ENCODE measurements at places on chromosomes 4 and X.
A peak's percentile ranks its signal among the peaks of the same experiment; 100 is the strongest.

DNA sequence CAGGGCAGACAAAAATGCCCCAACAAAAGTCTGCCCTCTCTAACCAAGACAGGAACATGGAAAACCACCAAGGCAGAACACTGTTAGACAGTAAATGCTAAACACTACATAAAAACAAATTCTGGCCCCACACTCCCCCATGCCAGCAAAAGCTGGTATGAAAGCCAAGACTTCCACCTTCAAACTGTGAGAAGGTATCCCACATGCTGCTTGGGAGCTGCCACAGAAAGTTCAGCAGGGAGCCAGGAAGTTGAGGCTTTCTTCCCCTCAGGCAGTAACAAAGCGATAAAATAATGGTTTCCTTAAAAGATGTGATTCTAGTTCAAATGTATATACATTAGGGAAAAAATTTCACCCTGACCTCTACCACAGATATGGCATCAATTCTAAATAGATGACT lies 770.4 kb upstream of the NDST4 start:
- no peak for DNase-seq

DNA sequence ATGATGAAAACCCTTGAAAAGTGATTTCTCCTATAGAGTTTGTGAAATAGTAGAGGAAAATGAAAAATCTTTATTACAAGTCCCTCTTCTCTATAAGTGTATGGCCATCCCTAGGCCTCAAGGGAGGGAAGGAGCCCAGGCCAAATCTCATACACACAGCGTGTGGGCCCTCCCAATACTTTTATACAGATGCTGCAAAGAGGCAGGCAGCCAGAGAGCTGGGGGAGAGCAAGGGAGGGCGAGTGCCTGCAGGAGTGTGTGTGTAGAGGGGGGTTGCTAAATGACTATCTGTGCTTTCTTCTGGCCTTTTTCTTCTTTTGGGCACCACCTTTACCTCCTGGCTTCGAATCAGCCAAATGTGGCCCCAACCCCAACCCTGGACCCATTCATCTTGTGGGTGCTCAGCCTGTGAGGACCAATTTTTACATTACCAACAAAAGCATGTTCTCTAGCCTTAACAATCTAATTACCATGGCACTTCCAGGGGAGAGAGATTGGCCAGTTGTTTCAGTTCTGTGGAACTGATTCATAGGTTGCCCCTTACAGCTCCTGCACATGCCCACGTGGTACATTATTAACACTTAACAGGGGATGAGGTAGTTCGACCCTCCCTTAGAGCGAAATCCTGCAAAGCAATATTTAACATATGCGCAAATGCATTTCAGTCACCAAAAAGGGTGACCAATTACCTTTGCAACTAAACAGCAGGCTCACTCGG lies 2.0 kb downstream of the GPC3 start:
- no peak for DNase-seq

DNA sequence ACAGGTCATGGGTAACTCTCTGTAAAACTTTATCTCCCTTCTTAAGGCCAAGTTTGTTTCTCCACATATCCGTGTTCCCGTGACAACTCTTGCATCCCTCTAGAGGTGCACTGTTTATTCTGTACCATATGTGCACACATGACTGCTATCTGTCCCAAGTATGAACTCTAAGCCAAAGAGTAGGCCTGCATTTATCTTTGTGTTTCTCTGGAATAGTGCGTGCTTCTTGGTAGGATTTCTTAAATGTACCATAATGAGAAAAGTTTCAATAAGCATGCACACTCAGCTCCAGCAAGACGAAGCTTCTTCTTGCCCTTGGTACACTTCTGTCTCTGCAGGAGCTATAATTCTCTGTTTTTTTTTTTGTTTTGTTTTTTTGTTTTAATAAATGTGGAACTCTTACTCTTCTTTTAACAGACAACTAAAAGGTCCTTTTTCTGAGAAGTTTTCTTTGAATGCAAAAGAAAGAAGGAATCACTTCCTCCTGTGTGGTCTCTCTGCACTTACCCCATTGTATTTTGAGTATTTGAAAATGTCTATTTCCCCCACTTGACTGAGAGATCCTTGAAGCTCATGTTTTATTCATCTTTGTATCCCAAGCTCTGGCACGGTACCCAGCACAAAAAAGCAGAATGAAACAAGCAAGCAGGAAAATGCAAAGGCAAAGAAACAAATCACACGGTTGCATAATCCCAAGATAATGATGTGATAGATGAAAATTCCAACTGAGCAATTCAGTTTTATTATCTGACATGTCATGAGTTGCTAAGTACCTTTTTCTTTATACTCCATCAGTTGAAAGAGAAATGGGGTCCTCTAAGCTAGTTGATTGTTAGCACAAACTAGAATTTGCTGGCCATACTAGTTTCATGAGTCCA lies 521.9 kb upstream of the BOD1L1 start:
- DNase-seq, result no peak

DNA sequence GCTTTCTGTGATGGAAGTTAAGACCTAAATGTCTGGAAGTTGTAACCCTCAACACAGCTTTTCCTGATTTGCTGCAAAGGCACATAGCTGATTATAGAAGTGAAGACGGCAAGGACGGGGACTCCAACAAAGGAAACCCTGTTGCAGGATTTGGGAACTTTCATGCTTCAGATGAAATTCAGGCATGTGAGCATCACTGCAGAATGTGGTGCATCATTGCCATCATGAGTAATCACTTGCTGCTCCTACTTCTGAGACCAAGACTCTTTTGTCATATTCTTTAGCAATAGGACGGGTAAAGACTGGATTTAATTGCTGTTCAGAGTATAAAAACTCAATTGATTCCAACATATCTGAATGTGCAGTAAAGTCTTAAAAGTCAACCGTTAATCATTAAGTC lies 35.8 kb downstream of the YIPF6 start:
- DNase-seq, result no peak

- DNase-seq, result no peak
Measured at GRCh38 chr4:107071108-107071507, 35.0 kb upstream of the DKK2 start.

DNA sequence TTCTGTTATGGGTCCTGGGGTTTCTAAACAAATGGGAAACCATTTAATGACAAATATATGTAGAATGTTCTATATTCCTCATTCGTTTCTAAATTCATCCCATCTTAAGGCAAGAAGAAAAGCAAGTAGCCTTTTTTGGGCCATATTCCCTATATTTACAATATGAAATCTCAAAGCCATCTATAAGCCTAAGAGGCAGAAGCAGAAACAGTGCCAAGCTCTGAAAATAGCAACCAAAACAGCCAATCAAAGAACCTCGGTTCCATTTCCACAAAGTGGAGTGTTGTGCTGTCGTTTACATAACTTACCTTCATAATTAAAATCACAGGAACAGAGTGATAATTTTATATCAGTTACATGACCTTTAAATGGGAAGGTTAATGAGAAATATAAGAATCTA lies 330.6 kb upstream of the GATB start:
- no peak for DNase-seq

GRCh38 chrX:124524852-124525251 lies 178.5 kb downstream of the SH2D1A start:
- DNase-seq, result no peak

DNA sequence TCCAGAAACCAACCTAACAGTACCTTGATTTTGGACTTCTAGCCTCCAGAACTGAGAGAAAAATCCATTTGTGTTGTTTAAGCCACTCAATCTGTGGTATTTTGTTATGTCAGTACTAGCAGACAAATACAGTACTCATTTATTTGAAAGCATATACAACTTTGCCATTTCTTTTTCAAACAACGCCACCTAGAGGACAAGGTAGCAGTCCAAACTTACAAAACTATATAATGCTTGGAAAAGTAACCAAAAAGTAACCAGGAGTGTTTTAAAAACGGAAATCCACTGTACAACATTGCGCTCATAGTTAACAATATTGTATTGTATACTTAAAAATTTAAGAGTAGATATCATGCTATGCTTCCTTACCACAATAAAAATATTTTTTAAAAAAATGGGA lies 37.0 kb upstream of the FGF13 start:
- no peak for DNase-seq

GRCh38 chr4:48138936-48139335 lies 4.9 kb upstream of the TXK start:
- DNase-seq, result peak; percentile 48

DNA sequence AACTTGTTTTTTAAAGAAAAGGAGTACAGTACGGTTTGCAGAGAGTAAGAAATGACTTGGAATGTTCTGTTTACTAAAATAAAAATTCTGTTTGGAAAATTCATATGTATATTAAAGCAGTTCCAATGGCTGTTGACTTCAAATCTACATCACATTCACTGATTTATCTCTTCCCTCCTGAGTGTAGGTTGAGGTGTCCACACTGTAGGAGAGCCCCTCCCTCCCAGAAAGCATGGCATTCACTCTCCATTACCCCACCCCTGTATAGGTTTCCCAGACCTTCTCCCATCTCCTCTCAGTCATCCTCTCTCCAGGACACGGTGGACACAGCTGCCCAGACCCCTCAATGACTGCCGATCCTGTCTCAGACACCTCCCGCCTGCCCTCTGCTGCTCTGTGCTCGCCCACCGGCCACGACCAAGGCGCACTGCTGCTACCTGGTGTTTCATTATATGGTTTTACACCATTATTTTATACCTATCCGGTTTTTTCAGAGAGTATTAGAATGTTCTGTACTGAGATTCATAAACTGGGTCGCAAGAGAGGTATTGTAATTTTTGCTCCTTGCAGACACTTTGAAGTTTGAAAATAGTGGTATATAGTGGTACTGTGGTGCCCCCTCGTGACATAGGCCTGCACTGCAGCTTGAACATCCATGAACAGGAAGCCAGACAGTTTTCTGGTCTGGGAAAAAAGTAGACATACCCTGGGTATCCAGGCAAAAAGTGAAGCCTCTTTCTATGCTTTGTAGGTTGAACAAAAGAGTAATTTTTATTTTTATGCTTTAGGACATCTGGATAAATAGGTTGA lies 38.8 kb upstream of the BEX4 start:
- DNase-seq, result peak; percentile 47

DNA sequence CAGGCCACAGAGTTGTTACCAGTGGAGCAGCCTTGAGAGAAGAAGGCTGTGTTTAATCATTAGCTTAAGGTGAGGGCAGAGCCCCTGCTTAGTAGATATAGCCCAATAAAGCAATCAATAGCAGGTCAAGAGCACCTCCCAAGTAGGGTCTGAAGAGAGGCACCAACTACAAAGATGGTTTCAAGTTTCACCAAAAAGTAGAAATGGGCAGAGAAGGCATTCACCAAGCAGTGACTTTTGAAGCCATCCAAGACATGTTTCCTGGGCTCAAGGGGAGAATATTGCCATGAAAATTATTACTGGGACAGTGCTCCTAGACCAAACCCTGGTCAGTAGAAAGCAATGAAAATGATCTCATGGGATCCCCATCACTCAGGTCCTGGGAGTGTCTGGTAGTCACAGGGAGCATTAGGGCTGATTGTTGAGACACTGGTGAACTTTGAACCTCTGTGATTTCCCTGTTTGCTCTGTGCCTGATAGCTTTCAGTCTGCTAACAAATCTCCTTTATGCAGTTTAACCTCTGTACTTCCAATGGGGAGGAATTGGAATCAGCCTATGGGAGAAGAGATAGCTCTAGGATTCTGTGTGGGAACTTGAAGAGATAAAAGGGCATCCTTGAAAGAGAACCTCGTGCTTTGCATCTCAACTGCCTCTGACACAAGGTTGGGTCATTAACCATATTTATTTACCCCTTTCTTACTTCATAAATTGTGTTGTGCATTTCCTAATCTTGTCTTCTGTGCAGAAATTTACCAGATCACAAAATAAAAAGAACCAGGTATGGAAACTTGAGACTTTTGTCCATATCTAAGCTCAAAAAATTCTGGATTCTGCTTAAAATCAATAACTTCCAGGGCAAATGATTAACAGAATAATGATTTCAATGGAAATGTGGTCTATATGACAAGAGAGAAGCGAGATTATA lies 9.3 kb upstream of the OTC start:
- DNase-seq, result no peak

DNA sequence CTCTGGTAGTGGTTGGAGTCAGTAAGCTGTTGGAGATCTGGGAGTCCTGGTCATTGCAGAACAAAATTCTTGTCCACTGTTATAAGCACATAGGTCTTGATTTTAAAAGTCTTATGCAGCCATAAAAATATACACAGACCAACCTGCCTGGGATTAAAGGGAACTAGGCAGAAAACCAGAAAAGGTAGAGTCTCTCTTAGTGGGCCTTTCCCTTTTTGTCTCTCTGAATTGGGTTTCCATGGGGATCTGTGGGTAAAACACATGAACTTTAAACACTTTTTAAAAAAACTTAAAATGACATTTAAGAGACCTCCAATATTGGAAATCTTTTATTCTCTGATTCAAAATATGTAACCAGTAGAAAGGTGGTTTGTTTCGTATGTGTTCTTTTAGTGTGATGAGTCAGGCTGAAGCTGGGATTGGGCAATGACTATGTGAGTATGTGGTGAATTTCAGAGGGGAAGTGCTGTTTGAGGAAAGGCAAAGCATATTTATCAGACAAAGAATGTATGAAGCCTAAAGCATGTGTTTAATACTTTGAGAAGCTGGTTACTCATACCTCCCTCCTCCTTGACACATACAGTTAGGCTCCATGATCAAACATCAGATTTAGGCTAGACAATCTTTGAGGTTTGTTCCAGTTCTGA lies 29.6 kb downstream of the SLC16A2 start:
- peak; percentile 6 for DNase-seq

DNA sequence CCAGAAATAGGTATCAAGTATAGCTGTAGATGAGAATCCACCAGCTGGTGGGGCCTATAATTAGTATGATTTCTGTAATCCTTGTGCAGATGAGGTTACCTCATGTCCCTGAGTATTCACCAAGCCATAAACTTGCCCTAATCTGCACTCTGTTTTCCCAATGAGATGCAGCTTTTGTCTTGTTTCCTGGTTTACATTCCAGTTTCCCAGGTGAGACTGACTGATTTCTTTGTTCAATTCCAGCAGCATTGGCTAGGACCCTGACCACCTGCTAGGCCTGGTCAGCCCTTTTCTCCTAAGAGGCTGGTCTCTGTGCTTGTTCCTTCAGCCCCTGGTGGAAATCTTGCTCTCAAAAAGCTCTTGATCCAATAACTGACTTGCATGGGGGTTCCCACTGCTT lies 44.6 kb downstream of the GABRB1 start:
- DNase-seq, result no peak

DNA sequence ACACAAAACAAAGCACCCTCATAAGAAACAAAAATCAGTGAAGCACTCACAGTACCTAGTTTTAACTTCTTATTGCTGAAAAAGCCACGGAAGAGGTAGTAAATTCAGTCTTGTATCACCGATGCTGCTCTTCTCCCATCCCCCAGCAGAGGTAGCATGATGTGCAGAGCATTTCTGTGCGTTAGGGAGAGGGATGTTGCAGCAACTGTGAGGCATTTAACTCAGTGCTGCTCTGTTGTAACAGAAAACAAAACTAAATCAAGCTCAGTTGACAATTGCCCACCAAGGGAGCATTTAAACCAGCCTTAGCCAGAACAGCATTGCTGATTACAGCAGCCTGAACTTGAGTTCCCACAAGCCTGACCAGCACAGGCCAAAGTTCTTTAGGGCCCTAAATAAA lies 1279.7 kb upstream of the ADGRL3 start:
- DNase-seq, result no peak

GRCh38 chr4:48472794-48473193 lies 10.3 kb upstream of the SLC10A4 start:
- DNase-seq, result no peak

- no peak for DNase-seq
Measured at GRCh38 chr4:159101988-159102621, 774 bp upstream of the RAPGEF2 start.

- DNase-seq, result no peak
Measured at GRCh38 chrX:118109065-118109464, 7.5 kb downstream of the KLHL13 start.

GRCh38 chr4:164937576-164938270 lies 39.7 kb downstream of the TRIM61 start:
- no peak for DNase-seq

- DNase-seq, result no peak
Measured at GRCh38 chr4:151331276-151332042, 6.1 kb upstream of the SH3D19 start.

Data from CD4-positive, alpha-beta T cell treated with Interleukin-1 beta for 1 hour (primary cell).